ENCODE measurements at places on chromosomes 16 and 17. TPM values are rescaled to one million over a fixed set of nuclear protein-coding genes. Genes with fewer than 3 reads are reported as not detected.

The ATAD5 gene
- 5.8 TPM for total RNA-seq

The GDPD3 gene
- 1.1 TPM for total RNA-seq

The KRTAP1-5 gene
- total RNA-seq = 54.1 TPM

The KCNJ18 gene
- not detected for total RNA-seq

The PRMT7 gene
- 52.0 TPM for total RNA-seq

The NPB gene
- 0.22 TPM for total RNA-seq

The MYH13 gene
- total RNA-seq = not detected

The TMEM235 gene
- total RNA-seq = not detected

The OR3A3 gene
- 0.33 TPM for total RNA-seq

The HASPIN gene
- 2.5 TPM for total RNA-seq

The SLC25A10 gene
- 11.0 TPM for total RNA-seq

The CACNA1H gene
- total RNA-seq = 22.6 TPM

The SRSF1 gene
- 437 TPM for total RNA-seq

The TMC7 gene
- total RNA-seq = 0.50 TPM

The CCL4 gene
- not detected for total RNA-seq

The KRTAP9-8 gene
- total RNA-seq = not detected

The SPAG5 gene
- 101 TPM for total RNA-seq

The NQO1 gene
- 604 TPM for total RNA-seq

The SPIRE2 gene
- 1.1 TPM for total RNA-seq

The TMEM100 gene
- total RNA-seq = 0.12 TPM

The PYDC1 gene
- not detected for total RNA-seq

The TPSG1 gene
- not detected for total RNA-seq

The HOXB7 gene
- total RNA-seq = 1.4 TPM

The CYLD gene
- total RNA-seq = 88.2 TPM

The PRR11 gene
- 21.9 TPM for total RNA-seq

The KRT25 gene
- total RNA-seq = not detected

The ORC6 gene
- 23.1 TPM for total RNA-seq

The MT1B gene
- not detected for total RNA-seq

The FBXO39 gene
- 0.33 TPM for total RNA-seq

The EPX gene
- not detected for total RNA-seq

The SLFN13 gene
- total RNA-seq = 5.0 TPM

The DNAJC7 gene
- total RNA-seq = 91.4 TPM

The ENGASE gene
- total RNA-seq = 10.7 TPM

The SLC16A11 gene
- 0.11 TPM for total RNA-seq

The ZNF624 gene
- total RNA-seq = 7.2 TPM

The ABCA6 gene
- total RNA-seq = 7.9 TPM

The CFAP119 gene
- 3.8 TPM for total RNA-seq

The NPIPA7 gene
- 1.2 TPM for total RNA-seq

The PERCC1 gene
- not detected for total RNA-seq

The GNAO1 gene
- total RNA-seq = under 0.01 TPM

The DOC2B gene
- total RNA-seq = not detected

The SNX11 gene
- 12.5 TPM for total RNA-seq

The PRAC2 gene
- total RNA-seq = not detected

The ABCC6 gene
- 0.37 TPM for total RNA-seq

The TBC1D28 gene
- not detected for total RNA-seq

The TBC1D3B gene
- 2.5 TPM for total RNA-seq

The RHBDF1 gene
- 39.8 TPM for total RNA-seq

The TM4SF5 gene
- not detected for total RNA-seq

The CHAD gene
- not detected for total RNA-seq

The SOCS7 gene
- total RNA-seq = 11.0 TPM

The DDX5 gene
- total RNA-seq = 386 TPM

Data from uterine smooth muscle cell (primary cell).